ENCODE measurements at places on chromosomes 6 and 20.

DNA sequence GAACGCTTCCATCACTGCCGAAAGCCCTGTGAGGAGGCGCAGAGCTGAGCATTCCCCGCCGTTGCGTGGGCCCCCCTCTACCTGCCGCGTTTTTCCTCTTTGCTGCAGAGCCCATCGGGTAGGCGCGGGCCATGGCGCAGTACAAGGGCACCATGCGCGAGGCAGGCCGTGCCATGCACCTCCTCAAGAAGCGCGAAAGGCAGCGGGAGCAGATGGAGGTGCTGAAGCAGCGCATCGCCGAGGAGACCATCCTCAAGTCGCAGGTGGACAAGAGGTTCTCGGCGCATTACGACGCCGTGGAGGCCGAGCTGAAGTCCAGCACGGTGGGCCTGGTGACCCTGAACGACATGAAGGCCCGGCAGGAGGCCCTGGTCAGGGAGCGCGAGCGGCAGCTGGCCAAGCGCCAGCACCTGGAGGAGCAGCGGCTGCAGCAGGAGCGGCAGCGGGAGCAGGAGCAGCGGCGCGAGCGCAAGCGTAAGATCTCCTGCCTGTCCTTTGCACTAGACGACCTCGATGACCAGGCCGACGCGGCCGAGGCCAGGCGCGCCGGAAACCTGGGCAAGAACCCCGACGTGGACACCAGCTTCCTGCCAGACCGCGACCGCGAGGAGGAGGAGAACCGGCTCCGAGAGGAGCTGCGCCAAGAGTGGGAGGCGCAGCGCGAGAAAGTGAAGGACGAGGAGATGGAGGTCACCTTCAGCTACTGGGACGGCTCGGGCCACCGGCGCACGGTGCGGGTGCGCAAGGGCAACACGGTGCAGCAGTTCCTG, 693 bp downstream of the FAM50B start:
- DNase-seq, result no peak

DNA sequence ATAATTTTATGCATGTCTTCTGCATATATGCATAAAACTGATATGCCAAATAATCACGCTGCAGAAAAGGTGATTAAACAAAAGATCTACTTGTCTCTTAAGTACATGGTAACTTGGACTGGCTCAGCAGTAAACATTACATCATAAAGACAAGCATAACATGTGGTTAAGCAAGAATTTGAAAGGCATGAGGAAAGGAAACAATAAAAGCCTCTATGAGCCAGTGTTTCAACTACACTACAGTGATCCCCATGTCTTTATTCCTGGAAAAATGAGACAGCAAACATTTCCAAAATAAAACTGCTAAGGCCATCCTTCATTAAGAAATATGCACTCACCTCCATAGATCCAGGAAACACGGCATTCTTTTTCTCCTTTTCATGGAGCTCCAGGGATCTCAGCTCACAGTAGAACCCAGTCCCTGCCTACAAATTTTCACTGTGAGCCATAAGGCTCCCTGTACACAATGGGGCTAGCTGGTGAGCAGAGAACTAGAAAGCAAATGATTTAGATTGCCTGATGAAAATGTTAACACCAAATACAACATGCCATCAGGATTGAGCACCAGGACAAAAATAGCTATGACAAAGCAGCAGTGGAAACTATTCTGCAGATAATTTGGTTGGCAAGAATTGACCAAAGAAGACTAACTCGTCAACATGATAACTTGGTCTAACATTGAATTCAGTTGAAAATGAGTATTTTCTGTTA, 156.1 kb downstream of the COL21A1 start:
- no peak for DNase-seq

- no peak for DNase-seq
Measured at GRCh38 chr6:147322299-147323162, 118.3 kb downstream of the STXBP5 start.

DNA sequence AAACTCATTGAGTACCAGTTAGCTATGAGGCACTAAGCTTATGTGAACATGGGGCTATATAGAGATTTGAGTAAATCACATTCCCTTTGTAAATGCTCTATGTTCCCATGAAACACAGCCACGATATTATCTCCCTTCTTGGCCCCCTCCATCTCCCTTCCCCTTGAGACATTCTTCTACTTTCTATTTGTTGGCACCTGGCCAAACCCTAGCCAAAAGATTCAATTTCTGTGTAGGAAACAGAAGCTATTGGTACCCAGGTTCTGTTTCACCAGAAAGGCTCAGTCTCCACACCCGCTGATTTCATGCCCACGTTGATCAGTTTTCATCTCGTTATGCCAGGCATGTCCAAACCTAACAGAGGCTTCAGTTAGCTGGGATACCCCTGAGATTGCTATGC, 145.5 kb upstream of the LAMP5 start:
- no peak for DNase-seq

GRCh38 chr6:33744895-33745546, 1.7 kb downstream of the IP6K3 start:
- no peak for DNase-seq

DNA sequence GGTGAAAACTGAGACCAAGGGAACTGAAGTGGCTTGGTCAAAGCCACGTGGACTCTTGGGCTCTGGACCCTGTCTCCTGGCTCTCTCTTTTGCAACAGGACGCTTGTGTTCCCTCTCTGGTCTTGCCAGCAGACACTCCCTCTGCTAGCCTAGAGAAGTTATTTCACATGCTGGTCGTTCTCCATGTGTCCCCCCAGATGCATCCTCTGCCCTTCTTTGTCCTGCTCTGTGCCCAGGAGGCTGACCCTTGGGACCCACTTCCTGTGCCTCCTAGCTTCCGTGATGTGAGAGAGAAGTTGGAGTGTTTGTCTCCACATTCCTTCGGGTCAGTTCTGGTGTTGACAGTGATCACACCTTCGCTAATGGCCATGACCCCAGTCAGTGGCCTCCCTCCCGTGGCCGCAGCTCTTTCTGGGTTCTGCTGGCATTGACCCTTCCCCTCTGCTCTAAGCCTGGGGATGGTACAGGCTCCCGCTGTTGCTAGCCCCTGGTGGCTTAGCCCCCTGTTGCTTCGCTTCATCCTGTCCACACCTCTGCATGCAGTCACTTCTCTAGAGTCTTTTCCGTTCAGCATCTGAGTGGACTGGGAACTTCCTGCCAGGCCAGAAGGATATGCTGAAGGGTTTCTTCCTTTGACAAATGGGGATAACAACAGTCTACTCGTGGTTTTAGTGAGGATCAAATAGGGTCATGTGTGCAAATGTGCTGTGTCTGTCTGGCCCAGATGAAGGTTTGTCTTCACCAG, 70.1 kb upstream of the BMP2 start:
- no peak for DNase-seq

DNA sequence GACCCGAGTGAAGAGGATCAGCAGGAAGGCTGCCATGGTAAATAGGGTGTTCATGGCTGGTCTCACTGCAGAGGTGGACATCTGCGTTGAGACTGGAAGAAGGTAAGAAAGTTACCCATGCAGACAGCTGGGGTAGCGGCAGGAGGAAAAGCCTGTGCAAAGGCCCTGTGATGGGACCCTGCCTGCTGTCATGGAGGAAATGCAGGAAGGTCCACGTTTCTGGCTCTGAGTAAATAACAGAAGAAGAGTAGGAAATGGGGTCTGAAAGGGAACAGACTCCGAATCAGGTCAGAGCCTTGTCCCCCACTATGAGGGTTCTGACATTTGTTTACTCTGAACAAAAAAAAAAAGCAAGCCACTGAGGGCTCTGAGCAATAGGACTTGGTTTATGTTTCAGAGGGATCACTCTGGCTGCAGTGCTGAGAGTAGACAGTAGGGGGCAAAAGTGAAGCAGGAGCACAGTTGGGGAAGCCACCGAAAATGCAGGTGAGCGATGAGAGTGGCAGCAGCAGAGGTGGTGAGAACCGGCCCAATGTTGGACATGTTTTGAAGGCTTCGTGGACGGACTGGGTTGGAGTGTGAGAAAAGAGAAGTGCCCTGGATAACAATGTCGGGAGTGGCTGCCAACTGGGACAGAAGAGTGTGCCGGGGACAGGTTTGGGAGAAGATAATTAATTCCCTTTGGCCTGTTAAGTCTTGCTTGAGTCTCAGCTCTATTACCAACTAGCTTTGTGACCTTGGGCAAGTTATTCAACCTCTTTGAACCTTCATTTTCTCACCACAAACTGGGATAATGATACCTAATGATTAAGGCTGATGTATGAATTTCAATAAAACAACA, 57.9 kb upstream of the MAP7 start:
- peak; percentile 90 for DNase-seq

DNA sequence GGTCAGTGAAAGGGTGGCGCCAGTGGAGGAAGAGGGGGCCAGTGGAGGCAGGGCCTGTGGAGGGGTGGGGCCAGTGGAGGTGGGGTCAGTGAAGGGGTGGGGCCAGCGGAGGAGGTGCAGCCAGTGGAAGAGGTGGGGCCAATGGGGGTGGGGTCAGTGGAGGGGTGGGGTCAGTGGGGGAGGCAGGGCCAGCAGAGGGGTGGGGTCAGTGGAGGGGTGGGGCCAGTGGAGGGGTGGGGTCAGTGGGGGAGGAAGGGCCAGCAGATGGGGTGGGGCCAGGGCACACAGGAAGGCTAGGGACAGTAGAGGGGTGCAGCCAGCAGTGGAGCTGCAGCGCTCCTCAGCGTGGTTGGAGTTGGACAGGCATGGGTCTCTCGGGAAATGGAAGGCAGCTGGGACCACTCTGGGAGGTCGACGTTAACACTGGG, 18.7 kb downstream of the ADRM1 start:
- no peak for DNase-seq

GRCh38 chr6:85354761-85355618, 94.9 kb upstream of the NT5E start:
- peak; percentile 88 for DNase-seq

DNA sequence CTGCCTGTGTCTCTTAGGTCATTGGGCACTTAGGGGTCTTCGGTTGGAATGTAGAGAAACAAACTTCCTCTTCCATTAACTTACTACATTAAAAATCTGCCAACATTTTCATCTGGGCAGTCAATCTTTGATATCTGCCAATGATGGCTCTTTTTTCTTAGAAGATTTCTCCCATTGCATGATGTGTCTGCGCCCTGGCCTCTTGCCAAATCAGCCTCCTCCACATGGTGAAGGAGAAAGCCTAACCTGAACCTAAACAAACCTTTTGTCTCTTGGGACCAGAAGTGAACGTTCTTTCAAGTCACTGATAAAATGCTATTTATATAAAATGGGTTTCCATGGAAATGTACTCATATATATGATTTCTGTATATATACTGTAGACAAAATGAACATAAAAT, 998.9 kb upstream of the GJE1 start:
- no peak for DNase-seq

- DNase-seq, result no peak
Measured at GRCh38 chr6:28867086-28867409, 56.7 kb downstream of the TRIM27 start.

DNA sequence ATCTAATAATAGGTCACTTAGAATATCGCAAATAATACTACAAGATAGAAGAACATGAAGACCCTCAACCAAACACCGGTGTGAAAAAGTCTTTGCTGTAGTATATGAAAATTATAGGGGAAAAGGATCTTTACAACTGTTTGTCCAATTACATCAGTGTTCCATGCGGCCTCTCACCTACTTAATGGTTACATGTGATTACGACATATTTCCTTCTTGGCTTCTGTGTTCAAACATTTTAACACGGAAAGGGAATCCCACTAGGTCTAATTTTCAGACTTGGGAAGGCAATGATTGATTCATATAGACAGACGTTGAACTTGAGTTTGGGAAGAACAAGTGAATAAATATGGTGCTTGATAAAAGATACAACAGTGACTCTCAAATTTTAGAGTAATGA, 273.4 kb downstream of the KIF16B start:
- no peak for DNase-seq

- no peak for DNase-seq
Measured at GRCh38 chr6:104705916-104706442, 153.7 kb downstream of the HACE1 start.

DNA sequence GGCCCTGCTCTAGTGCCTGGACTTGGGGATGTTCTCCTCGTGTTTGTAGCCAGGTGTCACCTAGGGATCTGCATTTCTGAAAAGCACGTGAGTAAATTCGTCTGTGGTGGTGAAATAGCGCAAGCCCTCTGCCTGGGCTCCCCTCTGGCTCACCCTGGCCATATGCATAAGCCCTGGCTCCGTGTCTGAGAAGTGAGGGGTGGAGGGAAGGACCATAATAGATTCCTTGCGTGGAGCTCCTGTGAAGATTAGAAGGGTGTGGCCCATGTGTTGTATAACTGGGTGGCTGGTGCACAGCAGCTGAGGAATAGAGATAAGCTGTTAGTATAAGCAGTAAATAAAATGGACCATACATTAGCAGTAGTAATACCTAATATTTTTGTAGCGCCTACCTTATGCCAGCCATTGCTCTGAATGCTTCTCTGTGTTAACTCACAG, 4.8 kb downstream of the BCAS1 start:
- no peak for DNase-seq

DNA sequence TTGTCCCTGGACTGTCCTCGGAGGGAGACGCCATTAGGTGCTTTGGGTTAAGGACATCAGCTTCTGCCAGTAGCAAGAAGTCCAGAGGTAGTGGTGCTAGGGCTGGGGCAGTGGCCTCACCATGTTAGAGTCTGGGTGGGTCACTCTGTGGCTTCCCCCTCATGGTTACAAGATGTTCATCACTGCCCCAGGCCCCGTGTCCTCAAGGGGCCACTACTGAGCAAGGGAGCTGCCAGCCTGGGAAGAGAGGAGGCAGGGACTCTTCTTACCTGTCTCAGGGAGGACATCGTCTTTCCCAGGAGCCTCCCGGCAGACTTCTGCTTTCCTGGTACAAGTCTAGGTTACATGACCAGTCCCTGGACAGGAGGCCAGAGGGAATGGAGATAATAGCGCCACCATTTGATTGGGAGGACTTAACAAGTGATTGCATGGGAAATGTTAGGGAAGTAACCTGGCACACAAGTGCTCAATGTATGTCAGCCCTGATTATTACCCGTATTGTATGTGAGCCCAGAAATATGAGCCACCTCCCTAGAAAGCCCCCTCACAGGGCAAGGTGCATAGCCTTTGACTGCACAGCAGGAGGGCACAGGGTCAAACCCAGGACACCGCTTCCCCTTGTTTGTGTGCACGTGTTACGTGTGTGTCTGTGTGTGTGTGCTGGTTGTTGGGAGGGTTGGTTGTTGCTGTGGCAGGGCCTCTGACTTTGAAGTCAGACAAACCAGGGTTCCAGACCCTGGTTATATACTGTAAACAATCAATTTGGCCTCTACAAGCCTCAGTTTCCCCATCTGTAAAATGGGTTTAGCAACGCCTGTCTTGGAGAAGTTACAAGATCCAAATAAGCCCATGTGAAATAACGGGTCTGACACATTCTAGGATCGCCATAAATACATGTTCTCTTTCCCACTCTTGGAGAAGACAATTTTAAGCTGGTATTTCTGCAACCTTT, 30.0 kb downstream of the SIRPA start:
- DNase-seq, result no peak

- DNase-seq, result no peak
Measured at GRCh38 chr6:21402368-21402767, 191.2 kb upstream of the SOX4 start.

Data from activated CD8-positive, alpha-beta memory T cell treated with anti-CD3 and anti-CD28 coated beads for 24 hours (primary cell).